A549 treated with dexamethasone at 1 μM for 4 hours (cell line): ENCODE measurements at places on chromosomes 6 and 20. TPM values are rescaled to one million over a fixed set of nuclear protein-coding genes. Genes with fewer than 3 reads are reported as not detected.

Gene GPX5
- not detected in 5 replicates for total RNA-seq

Gene SLC32A1
- 0.04 TPM in 1 of 5 replicates, not detected in the others for total RNA-seq

Gene SLC17A2
- total RNA-seq = not detected in 5 replicates

Gene DYNLT2
- 0.43 to 0.62 TPM (median 0.56 TPM) in 5 replicates for total RNA-seq

Gene HEY2
- 0.04 to 0.05 TPM in 2 of 5 replicates, not detected in the others for total RNA-seq

Gene PI16
- total RNA-seq = not detected in 5 replicates

Gene CARMIL1
- total RNA-seq = 8.5 to 10.3 TPM (median 8.9 TPM) in 5 replicates
